ENCODE measurements at places on chromosomes 16 and 17. TPM values are rescaled to one million over a fixed set of nuclear protein-coding genes. Genes with fewer than 3 reads are reported as not detected.

DNA sequence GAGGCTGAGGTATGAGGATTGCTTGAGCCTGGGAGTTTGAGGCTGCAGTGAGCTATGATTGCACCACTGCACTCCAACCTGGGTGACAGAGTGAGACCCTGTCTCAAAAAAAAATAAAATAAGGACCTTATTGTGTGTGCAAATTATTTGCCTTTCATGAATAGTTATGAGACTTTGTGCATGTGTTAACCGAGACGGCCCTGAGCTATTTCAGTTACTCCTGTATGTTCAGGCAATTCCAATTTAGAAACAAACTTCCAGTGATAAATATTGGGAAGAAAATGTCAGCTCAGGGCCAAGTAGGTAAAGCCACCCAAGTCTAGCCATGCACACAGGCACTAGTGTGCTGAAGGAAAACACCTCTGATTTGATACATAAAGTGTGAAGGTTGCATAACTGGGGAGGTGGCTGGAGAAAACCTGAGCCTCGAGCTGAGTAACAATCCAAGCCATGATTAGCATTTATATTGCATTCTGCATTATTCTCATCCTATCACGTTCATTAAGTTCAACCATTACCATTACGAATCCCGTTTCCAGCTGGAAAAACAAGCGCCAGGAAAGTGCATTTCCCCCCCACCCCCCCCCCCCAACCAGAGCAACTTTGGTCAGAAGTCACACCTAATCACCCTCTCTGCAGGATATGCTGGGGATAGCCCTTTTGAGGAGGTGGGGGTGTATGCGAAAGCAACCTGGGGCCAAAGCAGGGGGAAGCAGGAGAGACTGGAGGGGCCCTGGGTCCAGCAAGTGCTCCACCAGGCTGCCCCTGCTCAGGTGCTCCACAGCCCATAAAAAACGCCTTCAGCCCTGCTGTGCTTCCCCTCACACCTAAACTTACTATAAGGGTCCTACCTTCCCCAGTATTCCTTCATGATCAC is 18.6 kb upstream of the ENDOV start:
- no peak for DNase-seq

TBC1D3E gene
- total RNA-seq = not detected

SHCBP1 gene
- 8.3 TPM for total RNA-seq

CENPT gene
- total RNA-seq = 76.2 TPM

TMED6 gene
- 2.6 TPM for total RNA-seq

Measured in progenitor cell of endocrine pancreas (in vitro differentiated cells).